Urinary bladder (tissue), 4 donors: ENCODE measurements at places on chromosomes 2 and 18. TPM values are rescaled to one million over a fixed set of nuclear protein-coding genes. Genes with fewer than 3 reads are reported as not detected.

The RNU2-63P gene
- total RNA-seq = not detected

DNA sequence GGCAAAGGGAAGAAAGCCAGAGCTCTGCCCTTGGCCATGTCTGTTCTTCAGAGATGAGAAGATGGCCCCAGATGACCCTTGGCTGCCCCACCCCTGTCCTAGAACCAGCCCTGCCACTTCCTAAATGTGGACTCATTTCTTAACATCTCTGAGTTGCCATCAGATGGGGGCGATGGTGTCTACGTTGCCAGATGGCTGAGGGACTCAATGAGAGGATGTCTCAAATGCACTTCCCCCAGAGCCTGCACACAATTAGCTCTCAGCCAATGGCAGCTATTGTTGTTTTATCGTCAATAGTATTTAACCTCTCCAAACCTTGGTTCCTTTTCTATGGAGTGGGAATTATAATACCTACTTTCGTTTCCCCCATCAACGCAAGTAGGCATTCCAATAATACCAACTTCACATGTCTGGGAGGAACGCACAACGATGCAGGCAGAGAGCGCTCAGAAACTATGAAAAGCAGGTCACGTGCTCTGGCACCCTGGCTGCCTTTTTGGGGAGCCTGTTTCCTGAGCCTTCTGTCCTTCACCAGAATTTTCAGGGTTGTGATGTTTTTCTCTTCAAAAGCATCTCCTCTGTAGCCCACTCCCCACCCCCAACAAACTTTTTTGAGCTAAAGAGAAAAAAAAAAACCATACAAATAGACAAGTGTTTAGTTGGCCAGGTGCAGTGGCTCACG lies 100.3 kb downstream of the MCFD2 start:
- no peak for DNase-seq

DNA sequence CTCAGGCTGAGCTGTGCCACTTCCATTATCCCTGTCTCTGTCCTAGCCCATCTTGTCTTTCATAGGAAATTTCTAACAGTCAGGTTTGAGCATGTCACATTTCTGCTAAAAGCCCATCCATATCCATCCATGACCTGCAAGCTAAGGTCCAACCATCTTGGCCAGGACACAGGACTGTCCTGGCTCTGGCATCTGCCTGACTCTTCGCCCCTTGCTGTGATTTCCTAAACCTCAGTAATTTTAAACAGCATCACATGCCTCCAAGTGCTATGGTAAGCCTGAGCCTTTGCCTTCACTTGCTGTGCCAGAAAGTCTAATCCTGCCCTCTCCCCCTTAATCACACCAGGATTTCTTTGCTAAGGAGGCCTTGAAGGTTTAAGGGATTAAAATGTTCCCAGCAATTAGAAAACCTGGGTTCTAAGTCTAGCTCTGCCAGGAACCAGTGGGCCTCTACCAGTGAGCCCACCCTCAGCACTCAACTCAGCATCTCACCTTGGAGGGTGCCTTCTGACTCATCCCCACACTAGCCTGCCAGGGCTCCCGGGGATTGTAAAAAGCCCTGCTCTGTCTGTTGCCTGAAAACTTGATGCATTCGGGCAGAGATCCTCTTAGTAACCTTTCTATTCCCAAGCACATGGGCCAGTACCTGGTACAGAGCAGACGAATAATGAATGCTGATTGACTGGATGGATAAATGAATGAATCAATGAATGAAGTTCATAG lies 411.0 kb downstream of the LRATD1 start:
- DNase-seq = no peak

The TBC1D8 gene
- 19.0 TPM for total RNA-seq

GRCh38 chr2:169853041-169853668 lies 25.9 kb downstream of the UBR3 start:
- DNase-seq = no peak

The PCBP1 gene
- 51.8 TPM for total RNA-seq

GRCh38 chr2:176653479-176654443 lies 384.5 kb downstream of the MTX2 start:
- no peak for DNase-seq

DNA sequence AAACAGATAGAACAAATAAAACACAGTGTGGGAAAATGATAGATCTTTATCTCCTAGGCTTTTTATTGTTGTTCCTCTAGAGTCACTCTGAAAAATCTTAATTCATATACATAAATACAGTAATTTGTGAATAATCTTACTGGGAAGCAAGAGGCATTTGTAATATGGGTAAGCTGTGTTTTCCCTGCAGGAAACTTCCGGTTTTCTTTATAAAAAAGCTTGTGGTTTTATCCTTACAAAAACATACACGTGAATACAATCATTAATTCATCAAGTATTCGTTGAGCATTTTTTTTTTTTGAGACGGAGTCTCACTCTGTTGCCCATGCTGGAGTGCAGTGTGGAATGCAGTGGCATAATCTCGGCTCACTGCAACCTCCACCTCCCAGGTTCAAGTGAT lies 1312.8 kb upstream of the ZEB2 start:
- DNase-seq = no peak

The ICA1L gene
- total RNA-seq = 67.0 TPM

DNA sequence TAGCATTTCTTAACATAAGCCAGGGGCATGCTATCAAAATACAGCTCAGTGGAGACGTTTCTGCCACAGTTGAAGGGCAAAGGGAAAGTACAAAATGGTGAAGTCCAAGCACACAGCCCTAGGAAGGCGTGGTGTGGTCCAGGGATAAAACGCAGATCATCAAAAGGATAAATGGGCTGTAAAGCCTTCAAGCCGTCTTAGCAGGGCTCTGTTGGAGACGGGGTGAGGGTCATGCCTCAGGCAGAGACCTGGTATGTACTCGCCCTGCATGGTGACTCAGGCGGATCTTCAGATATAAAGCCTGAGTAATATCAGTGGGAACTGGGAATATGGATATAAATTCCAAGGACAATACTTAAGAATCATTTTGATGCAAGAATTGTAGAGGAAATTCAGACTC lies 61.2 kb downstream of the NGEF start:
- DNase-seq = no peak

The HOXD13 gene
- total RNA-seq = 14.9 TPM

DNA sequence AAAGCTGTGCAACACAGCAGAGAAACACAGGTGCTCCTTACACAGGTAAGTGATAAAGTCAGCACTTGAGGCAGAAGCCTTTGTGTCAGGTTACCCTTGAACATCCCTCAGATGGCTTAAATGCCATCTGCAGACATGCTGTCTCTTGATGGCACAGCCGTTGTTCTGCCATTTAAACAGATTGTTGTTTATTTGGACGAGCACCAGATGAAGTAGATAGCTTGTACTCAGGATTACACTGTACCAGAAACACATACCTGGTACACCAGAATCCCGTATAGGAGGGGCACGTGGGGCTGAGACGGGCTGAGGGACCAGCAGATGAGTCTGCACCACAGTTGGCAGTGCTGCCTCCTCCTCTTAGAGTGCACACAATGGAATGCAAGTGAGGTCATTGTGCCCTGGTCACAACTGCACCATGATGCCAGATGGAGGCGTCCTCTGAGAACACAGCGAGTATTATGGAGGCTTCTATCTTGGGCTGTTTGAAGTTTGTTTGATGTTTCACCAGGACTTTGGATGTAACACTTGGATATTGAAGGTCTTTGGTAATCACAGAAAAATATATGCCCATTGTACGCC lies 143.0 kb downstream of the TANC1 start:
- DNase-seq = no peak

The KIAA2012 gene
- 0.16 TPM for total RNA-seq

GRCh38 chr2:23769364-23769763 lies 157.6 kb downstream of the ATAD2B start:
- no peak for DNase-seq

DNA sequence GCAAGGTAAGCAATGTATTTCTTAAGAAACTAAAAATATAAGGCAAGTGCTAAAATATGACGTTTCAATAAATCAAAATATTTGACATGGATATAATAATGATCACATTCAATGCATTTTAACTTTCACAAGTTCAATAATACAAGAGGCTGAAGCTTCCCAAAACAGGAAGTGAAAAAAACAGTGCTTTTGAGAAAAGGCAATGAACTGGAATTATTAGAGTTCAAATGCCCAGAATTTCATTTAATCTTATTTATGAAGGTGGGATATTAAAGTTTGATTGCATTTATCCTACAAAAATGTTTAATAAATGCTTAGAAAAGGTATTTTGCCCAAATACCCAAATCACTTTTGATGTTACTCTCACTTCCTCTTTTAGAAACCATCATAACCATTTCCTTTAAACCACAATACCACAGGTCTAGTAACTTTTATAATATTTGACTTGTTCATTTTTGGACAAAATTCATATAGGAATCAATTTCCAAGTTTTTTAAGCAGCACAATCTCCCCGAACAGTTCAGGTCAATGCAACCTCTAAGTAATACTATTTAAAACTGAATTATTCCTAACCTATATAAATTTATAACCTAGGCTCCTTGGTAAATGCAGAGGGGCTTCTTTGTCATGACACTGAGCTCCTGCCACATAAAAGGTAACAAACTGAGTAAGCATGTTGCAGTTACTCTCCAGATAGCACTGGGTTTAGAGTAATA lies 2.1 kb downstream of the NCKAP1 start:
- DNase-seq = no peak

DNA sequence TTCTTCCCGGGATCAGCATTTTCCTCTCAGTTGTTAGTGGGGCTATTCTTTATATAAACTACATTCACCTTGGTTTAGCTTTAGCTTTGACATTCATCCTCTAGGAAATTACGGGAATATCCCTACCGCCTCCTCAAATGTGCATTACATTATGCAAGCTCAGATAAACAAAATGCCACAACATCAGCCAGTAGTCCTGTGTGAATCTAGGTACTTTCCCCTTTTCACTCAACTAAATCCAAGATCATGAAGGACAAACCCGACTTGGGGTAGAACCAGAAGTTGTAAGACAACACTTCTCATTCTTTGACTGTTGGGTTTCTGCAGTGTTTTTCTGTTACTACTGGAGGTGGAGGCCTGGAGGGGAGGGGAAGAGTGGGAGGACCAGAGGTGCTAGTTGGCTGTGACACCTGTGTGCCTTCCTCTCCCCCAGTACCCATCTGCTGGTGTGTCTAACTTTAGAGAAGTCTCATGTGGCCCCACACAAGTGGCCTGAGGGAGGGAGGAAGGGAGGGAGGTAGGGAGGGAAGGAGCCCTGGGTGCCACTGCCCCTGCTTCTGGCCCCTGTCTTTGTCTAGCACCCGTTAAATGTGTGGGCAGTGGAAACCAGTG lies 84.8 kb upstream of the BCL2L11 start:
- no peak for DNase-seq

The FOXI3 gene
- not detected for total RNA-seq

GRCh38 chr2:105877945-105878344 lies 133.2 kb downstream of the NCK2 start:
- DNase-seq = no peak

GRCh38 chr18:59911600-59911999 lies 11.8 kb downstream of the PMAIP1 start:
- no peak for DNase-seq

The CSRNP3 gene
- total RNA-seq = 34.1 TPM

DNA sequence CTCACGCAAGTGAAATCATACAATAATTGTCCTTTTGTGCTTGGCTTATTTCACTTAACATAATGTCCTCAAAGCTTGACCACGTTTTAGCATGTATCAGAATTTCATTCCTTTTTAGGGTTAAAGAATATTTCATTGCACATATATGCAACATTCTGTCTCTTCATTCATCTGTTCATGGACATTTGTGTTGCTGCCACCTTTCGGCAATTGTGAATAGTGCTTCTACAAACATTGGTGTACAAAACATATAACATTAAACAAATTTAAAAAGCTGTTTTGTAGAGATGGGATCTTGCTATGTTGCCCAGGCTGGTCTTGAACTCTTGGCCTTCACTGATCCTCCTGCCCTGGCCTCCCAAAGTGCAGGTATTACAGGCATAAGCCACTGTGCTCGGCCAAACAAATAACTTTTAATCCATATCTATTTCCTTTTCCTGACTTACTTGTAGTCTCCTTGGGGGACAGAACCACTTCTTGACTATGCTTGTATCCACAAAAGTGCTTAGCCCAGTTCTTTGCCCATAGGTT lies 209.3 kb downstream of the SLC4A3 start:
- no peak for DNase-seq

DNA sequence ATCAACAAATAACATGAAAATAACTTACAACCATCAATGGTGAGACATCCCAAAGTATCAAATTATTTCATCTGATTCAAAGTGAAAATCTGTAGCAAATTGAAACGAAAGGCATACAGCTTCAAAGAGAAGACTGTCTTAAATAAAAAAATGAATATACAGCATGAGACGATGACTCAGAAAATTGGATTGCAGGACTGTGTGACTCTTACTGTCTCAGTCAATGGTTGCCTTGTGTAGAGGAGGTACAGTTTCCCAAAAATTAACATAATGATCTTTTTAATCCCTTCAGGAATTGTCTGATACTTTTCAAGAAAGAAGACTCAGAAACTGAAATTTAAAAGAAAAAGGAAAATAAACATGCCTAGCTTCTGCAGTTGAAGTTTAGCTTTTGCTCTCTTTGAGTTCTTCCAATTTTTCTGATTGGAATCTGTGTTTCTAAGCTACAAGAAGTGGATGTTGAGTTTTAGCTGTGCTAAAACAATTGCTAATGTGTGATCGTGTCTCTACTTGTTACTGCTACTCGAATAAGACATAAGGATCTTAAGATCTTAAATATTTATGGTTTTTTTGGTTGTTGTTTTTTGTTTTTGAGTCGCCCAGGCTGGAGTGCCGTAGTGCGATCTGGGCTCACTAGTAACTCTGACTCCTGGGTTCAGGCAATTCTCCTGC lies 41.1 kb upstream of the EPB41L3 start:
- no peak for DNase-seq

DNA sequence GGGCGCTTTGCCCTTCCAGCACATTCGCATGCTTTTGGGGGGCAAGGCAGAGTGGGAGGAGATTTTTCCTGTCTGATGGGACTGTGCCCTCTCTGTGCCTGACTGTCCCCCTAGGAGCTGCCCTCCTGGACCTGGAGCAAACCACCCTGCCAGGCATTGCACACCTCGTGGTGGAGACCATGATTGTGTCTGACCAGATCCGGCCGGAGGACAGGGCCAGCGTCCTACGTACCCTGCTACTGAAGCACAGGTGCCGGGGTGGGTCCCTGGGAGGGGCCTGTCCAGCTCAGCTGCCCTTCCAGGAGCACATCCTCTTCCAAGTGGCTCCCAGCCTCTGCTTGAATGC lies 5.3 kb downstream of the SLC4A3 start:
- DNase-seq = no peak

- no peak for DNase-seq
Measured at GRCh38 chr18:46722051-46722450, 34.8 kb downstream of the ST8SIA5 start.

DNA sequence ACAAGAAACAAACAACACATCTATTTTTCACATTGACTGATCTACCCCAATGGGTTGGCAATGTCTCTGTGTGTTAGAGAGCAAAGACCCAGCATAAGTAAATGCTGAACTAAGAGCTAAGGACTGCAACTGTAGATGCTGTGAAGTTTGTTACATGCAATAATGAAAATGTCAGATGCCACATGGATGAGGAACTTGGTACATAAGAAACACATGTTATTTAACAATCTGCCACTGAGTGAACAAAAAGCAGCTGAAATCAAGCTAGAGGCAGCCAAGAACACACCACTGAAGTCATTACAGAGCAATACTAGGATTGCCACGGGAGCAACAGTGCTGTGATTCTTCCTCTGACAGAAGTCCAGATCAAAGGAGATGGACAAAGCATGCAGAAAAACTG lies 389.4 kb downstream of the CDH2 start:
- no peak for DNase-seq

The CYP26B1 gene
- 4.7 TPM for total RNA-seq

- DNase-seq = no peak
Measured at GRCh38 chr18:63161032-63161760, 158.4 kb downstream of the BCL2 start.

GRCh38 chr2:178018141-178018540 lies 54.4 kb downstream of the PDE11A start:
- no peak for DNase-seq

The ANKRD53 gene
- 1.8 TPM for total RNA-seq
